Inflammatory macrophage treated with lipopolysaccharide for 4 hours (primary cell): ENCODE measurements at places on chromosomes 2 and 18.

GRCh38 chr18:9988665-9989064, 74.8 kb downstream of the VAPA start:
- DNase-seq, result no peak

DNA sequence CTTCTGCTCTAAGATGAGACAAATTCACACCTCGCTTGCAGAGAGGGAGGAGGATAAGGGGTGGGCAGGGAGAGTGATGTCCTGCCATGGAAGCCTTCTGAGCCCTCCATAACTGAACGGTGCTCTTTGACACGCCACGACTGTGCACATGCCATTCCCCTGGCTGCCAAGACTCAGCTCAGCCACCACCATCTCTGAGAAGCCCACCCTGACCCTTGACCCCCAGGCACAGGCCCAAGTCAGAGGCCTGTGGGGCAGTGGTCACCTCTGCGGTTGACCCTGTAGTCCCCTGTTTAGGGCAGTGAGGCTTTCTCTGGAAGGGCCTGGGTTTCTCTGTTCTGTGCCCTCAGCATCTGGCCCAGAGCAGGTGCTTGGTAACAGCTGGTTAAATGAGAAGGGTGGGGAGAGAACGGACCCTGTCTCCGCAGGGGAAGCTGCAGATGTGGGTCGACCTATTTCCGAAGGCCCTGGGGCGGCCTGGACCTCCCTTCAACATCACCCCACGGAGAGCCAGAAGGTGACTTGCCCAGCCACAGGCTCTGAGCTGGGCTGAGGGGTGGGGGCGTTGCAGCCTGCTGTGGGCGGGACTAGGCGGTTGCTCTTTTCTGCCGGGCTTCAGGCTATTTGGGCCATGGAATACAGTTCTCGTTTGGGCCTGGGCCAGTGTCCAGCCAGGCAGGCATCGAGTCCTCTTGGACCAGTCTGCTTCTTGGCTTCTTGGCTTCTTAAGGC, 215.1 kb downstream of the DYSF start:
- DNase-seq, result no peak

DNA sequence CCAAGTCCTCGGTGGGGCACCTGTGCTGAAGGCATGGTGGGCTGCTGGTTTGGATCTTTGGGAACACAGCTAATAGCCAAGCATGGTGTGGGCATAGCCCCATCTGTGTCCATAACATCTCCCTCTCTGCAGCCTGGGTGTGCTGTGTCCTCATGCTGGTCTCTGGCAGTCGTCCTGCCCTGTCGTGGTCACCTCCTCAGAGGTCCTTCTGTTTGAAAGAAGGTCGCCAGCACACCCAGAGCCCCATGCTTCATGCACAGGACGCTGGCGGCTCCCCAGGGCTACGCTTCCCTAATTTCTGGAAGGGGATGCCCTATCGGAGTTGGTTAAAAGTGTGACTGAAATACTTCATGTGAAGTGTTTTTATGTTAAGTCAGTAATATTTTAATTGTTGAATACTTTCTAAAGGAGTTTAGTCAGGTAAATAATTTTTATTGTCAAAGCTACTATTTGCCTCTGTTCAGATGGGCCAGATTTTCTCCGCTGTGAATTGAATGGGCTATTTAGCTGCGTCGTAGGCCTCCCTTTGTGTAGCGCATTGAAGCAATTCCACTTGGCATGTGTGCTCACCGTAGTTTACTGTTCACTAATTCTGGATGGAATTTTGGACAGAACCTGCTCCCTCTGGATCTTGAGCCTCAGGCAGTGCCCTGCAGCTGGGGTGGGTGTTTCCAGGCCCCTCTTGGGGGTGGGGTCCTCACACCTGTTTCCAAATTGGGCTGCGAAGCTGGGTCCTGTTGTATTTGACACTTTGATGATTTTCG, 81.9 kb downstream of the WDSUB1 start:
- no peak for DNase-seq

DNA sequence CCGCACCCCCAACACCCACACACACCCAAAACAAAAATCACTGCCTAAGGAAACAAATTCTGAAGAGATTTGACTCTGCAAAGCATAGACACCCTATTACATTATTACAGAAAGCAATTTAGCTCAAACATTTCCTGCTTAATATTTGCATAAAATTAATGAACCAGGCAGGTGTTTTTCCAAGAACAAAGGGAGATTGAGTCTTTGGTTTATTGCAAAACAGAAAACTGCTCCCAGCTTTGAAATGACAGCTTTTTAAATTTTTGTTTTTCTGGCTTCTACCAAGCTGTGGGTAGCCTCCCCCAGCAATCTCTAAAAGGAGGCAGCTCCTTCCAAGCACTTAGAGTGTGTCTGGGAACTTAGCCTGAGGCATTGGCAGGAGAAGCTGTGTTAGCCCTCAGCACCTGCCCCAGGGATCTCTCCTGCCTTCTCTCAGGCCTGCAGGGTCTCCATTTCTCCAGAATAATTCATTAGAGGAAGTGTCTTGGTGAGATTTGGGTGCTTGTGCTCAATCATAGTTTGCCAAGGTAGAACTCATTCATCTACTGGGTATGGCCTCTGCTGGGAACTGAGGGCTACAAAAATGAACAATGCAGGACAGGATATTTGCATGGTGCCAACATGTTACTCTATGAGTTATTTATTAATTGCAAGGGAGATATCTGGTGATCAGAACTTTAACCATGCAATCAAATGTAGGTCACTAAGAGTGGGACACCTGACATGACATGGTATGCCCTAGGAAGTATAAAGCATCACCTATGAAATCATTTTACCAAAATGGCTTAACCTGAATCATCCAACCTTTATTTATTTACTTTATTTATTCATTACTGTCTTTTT, 58.7 kb downstream of the B3GNT2 start:
- no peak for DNase-seq

DNA sequence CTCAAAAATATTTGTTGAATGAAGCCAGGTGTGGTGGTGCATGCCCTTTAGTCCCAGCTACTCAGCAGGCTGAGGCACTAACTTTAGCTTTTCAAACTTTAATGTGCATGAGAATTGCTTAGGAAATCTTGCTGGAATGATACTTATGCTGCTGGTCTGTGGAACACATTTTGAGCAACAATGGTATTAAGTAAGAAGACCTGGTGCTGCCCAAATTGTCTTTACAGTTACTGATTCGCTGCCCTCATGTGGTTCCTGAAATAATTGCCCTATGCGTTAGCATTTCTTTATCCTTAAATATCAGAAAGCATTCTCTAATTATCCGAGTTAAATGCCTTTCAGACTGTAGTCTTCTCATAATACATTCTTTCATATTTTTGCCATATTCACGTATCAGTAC, 76.0 kb upstream of the SESTD1 start:
- peak; percentile 57 for DNase-seq

- DNase-seq, result no peak
Measured at GRCh38 chr2:12490641-12491040, 226.1 kb upstream of the TRIB2 start.

DNA sequence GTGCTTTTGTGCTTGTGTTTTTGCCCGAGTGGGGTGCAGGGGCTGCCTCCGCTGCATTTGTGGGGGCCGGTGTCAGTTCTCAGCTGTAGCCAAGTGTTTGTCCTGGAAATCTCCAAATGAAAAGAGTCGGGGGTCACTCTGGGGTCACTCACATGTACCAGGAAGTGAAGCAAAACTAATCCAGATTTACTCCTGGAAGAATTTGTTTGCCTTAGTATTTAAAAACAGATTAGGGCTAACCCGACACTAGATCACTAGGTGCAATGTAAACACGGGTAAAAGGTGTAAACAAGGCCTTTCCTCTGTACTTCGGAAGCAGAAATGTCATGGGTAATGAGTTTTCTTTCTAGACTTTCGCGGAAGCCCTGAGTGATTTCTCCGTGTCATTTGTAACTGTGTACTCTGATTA, 50.3 kb downstream of the GBX2 start:
- DNase-seq, result no peak

GRCh38 chr18:13147130-13147529, 71.4 kb upstream of the LDLRAD4 start:
- peak; percentile 73 for DNase-seq

GRCh38 chr18:62487161-62487560, 35.7 kb upstream of the ZCCHC2 start:
- no peak for DNase-seq

DNA sequence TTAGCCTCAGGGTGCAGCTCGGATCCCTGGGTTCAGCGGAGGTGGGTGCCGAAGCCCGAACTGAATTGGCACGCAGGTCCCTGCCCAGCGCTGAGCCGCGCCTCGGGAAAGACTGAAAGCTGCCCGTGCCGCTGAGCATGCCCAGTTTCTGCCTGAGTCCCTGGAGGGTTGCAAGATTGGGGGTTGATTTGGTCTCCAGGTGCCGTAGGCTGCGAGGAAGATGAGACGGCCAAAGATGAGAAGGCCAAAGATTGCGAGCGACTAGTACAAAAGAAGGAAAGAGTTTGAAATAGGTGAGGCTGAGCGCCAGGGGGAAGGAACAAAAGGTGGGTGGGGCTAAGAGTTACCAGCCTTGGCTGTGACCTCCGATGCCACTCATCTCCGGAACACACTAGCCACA, 852 bp upstream of the KCNH7 start:
- no peak for DNase-seq

GRCh38 chr2:152874955-152875354, 156.5 kb downstream of the ARL6IP6 start:
- DNase-seq, result no peak

GRCh38 chr18:62332431-62332830, 7.3 kb downstream of the TNFRSF11A start:
- peak; percentile 78 for DNase-seq

DNA sequence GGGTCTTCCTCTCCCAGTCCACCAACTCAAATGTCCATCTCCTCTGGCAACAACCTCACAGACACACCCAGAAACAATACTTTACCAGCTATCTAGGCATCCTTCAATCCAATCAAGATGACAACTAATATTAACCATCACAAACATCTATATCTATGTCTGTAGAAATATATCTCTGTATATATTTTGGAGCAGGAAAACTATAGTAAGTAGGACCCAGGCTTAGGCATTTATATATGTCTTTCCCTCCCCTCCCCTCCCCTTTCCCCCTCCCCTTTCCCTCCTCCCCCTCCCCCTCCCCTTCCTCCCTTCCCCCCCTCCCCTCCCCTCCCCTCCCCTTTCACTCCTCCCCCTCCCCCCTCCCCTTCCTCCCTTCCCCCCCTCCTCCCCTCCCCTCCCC, 210.5 kb downstream of the RNF144A start:
- no peak for DNase-seq

DNA sequence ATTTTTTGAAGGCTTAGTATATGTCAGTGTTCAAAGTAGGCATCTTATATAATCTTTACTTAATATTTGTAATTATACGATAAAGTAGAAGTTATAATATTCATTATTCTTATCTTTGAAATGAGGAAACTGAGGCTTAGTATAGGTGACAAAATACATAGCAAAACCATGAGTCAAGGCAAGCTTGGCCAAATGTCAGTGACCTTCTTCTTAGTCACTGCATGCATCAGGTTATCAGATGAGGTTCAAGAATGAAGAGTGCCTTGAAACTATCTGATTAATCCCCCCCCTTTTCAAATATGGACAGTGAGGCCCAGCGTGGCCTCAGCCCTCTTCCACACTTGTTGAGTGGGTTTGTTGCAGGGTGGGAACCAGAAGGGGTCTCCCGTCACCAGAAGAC, 59.3 kb downstream of the PMAIP1 start:
- DNase-seq, result no peak

GRCh38 chr2:68749345-68749744, 14.7 kb downstream of the ARHGAP25 start:
- DNase-seq, result no peak

DNA sequence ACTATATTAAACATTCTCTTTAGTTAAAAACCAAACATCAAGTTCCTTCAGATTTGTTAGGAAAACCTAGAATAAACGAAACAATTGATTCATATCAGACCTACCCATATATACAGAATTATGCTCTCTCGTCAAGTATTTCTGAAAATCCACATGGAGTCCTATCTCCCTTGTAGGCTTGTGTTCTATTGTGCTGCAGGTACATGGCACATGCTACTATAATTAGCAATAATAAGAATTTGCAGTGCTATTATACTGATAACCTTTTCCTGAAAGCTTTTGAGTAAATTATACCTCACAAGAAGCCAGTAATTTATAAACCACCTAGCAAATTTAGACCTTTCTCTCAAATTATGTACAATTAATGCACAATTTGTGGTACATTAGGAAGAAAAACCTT, 158.6 kb upstream of the STK17B start:
- no peak for DNase-seq

DNA sequence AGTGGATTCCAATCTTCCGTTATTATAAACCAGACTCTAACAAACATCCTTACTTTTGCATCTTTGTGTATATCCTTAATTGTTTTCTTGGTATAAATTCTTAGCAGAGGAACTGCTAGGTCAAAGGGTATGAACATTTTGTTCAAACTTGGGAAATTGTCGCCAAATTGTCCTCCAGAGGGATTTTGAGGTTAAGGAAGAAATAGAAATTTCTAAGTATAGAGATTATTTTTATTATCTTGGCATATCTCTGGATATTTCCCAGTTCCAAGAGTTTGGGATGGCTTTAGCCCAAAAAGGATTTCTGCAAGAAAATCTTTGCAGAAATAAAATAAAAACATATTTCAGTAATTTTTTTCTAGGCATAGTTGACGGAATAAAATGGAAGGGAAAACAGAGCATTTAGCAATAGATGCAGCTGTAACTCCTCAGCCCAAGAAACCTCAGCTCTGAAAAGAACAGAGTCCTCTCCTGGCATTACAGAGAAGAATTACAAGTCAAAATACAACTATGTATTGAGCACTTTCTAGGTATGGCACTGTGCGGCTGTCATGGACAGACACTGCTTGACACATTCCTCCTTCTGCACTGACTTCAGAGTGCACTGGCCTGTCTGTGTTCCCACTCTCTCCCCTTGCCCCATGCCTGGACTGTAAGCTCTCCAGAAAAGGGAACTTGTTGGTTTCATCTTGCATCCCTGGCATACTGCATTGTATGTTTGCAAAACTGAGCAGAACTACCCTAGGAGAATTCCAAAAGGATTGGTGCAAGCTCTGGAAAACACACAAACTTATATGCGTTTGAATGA, 117.3 kb upstream of the STON1 start:
- DNase-seq, result peak; percentile 82
